Activated T-cell treated with anti-CD3 and anti-CD28 coated beads, Interleukin-2, amount 50 U/mL, for 1 hour (primary cell): ENCODE measurements at places on chromosomes 5 and 9.

DNA sequence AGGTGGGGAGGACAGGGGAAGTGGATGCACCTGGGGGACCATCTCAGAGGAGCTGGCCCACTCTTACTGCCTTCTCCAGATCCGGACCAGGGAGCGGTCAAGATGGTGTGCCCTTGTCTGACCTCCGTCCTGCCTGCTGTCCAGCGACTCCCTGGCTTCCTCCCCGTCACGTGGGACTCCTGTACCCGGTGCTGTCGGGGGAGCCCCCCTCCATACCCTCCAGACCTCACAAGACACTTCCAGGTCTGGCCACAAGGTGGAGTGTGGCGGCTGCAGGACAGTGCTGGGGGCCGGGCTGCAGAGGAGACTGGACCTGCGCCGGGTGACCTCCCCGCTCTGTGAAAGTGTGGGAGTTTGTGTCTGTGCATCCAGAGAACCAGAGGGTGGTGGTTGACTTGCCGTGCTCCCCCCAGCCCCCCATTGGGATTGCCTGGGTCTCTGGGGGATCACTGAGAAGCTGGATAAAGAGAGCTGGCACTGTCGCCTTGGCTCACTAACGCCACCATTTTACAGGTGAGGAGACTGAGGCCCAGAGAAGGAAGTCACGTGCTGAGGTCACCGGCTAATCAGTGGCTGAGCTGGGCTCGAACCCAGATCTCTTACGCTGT lies 1.9 kb upstream of the CRB2 start:
- peak; percentile 64 for DNase-seq

DNA sequence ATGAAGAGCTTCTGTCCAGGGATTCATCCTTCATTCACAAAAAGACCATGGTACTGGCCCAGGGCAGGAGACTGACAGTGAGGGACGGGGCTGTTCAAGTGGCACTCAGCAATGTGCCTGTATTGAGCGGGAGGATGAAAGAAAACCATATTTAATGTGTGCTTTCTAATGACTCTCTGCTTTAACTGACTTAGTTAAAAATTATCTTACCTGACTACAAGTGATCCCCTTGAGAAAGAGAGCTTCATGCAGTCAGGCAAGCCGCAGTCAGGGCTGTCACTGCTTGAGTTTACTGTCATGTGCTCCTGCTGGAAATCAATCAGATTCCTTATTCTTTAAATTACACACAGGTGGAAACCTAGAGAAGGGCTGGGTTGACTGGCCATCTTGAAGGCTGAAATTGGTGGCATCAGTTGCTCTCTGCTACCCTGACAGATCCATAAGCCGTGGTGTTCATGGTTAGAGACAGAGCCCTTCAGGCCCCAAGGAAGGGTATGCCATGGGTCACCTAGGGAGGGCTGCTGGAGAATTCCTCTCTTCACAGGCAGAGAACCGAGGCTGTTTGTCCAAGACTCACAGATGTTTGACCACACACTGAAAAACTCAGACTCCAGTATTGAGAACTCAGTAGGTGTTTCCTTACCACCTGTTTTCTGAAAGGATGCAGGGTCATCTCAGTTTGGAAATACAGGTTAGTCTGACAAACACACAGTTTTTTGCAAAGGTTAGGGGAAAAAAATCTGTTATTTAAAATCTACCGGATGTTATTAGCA lies 70.9 kb downstream of the TRIO start:
- no peak for DNase-seq

DNA sequence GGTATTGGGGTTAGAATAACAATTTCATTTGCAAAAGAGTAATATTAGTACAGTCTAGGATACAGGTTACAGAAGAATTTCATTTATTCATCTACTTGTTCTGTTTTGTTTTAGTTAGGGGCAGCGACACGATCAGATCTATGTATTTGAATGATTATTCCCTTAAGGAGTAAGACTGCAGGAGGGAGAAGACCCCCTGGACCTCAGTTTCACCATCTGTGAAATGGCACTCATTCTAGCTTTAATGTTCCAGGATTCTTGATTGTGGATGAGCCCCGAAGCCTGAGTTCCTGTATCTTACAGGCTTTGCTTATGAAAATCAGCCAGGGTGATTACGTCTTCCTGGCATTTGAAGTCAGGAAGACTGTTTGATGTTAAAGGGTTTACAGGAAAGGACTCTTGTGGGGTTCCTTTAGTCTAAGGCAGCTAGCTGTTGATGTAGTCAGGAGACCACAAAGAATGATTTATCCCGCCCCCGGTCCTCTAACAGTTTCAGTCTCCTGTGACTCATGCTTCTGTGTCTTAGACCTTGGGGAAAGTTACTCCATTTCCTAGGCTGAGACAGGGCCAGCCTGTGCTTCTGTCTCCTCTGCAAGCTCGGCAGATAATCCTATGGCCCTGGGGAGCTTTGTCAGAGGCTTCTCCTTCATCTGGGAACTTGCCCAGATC lies 11.5 kb downstream of the SMIM3 start:
- DNase-seq = peak; percentile 53

DNA sequence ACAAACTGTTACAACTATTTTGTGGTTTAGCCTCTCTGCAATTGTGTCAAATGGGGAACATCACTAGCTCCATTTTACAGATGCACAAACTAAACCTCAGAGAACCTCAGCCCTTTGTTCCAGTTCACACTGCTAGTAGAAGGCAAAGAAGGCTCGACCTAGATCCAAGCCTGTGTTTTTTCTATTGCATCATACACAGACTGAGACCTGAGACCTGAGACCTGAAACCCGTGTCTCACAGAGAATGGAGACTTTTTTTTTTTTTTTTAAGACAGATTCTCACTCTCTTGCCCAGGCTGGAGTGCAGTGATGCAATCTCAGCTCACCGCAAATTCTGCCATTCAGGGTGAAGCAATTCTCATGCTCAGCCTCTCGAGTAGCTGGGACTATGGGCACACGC lies 120.8 kb downstream of the GALNT10 start:
- no peak for DNase-seq

- DNase-seq = no peak
These were observed 59.0 kb downstream of the LMX1B start for GRCh38 chr9:126672634-126673284.

GRCh38 chr9:98606730-98607129 lies 102.0 kb downstream of the GABBR2 start:
- no peak for DNase-seq

GRCh38 chr5:34648840-34649158 lies 7.3 kb upstream of the RAI14 start:
- no peak for DNase-seq

DNA sequence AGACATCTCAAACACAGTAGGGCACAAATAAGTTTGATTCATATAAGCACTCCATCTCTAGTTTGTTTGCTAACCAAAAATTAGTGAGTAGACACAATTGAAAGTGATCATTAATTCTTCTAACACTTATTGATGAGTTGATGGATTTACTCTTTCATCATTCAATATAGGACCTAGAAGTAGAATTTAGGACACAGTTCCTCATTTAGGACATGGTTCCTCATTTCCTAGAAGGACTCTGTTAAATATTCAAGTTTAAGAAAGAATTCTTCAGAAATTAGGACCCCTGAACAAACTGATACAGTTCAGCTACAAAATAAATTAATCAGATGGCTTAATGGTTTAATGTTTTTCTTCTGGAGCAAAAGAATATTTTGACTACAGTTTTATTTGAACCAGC lies 143.5 kb upstream of the PRR16 start:
- no peak for DNase-seq

- no peak for DNase-seq
These were observed 28.2 kb downstream of the MTAP start for GRCh38 chr9:21830589-21830988.
